ENCODE measurements at places on chromosomes 6 and 20.

DNA sequence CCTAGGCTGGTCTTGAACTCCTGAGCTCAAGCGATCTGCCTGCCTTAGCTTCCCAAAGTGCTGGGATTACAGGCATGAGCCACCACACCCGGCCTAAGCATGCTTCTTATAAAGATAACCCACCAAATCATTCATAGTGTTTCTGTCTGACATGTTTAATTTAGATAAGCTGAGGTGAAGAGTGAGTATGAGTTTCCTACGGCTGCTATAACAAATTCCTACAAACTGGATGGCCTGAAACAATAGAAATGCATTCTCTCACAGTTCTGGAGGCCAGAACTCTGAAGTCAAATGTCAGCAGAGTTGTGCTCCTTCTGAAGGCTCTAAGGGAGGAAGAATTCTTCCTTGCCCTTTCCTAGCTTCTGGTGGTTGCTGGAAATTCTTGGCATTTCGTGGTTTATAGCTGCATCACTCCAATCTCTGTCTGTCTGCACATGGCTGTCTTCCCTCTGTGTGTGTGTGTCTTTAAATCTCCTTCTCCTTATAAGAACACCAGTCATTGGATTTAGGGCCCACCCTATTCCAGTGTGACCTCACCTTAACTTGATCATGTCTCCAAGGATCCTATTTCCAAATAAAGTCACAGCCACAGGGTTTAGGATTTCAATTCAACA, 29.9 kb downstream of the MAPK13 start:
- DNase-seq, result no peak

GRCh38 chr20:53826597-53827291, 233.1 kb upstream of the ZNF217 start:
- DNase-seq, result no peak

GRCh38 chr20:20083807-20084206, 31.5 kb downstream of the CFAP61 start:
- no peak for DNase-seq

DNA sequence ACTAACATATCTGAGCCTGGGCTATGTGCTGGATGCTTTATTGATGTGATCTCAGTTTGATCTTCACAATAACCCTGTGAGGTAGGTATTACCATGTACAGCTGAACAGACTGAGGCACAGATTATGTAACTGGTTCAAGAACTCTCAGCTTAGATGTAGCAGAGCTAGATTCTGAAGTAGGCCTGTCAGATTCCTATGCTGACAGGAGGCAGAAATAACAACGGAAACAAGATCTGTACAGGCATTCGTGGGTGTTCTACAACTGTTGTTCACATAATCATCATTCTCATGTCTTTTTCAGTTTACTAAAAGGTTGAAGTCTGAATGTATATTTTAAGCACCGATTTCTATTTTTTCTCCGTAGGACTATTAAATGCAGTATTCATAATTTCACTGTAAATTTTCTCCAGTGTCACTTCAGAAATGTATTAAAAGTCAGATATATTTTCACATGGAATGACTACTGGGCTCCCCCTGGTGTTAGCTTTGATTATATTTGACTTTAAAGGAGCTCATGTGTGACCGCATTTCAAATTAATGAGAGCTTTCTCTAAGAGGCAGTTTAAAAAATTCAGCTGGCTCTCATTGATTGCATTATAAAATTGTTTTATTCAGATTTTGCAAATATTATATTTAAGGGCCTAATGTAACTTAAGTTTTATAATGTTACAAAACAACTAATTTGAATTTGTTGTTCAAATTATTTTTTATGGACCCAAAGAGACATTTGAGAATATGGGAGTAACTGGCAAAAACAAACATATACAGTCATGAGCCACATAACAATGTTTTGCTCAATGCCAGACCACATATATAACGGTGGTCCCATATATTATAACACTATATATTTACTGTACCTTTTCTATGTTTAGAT, 36.4 kb upstream of the SLC17A4 start:
- no peak for DNase-seq

DNA sequence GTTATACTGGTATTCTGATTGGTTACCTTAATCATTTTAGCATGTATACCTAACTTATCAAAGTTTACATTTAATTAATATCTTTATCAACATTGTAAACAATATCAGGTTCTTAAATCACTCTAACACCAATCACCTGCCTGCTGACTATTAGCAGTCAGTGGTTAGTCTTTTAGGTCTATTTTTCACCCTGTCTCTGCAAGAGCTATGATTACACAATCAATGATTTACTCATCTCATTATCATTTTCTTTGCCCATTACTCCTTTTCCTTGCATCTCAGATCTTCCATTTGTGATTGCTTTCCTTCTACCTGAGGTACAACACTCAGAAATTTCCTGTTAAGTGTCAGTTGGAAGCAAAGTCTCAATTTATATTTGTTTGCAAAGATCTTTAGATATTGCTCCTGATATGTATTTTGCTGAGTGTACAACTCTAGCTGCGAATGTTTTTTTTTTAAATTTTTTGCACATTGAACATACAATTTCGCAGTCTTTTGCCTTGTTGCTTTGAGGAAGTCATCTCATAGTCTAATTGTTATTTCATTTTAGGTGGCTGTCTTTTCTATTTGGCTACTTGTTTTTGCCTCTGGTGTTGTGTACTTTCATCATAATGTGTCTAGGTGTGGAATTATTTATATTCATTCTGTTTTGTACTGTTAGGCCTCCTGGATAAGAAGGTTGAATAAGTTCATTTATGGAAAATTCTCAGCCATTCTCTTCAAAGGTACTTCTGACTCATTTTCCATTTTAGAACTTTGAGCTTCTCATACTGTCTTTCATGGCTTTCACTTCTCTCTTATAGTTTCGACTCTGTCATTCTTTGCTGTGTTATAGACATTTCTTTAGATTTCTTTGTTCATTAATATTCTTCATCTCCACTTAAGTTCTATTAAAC, 104.9 kb upstream of the CEP162 start:
- no peak for DNase-seq

DNA sequence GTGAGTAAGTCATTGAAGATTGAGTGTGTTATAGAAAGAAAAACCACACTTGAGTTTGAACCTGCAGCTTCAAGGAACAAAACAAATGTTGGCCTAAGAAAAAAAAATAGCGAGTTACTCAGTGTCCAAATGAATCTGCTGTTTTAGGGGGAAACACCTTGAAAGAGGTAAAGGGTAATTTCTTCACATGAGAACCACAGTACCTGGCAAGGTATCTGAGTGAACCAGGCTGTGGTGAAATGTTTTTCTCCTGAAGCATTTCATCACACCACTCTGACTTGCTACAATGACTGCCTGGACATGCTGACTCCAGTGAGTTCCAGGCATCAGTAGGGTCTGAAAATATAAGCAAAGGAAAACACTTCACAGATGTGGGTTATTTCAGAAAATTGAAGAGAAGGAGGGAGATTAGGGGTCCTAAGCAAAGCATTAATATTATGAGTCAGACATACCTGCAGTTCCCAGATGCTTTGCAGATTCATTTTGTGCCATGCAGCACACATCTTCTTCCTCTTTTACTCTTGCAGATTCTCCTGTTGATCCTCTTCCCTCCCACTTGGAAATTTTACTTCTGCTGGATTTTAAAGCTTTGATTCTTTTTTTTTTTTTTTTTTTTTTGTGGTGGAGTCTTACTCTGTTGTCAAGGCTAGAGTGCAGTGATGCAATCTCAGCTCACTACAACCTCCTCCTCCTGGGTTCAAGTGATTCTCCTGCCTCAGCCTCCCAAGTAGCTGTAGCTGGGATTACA, 206.2 kb upstream of the SGK1 start:
- no peak for DNase-seq

DNA sequence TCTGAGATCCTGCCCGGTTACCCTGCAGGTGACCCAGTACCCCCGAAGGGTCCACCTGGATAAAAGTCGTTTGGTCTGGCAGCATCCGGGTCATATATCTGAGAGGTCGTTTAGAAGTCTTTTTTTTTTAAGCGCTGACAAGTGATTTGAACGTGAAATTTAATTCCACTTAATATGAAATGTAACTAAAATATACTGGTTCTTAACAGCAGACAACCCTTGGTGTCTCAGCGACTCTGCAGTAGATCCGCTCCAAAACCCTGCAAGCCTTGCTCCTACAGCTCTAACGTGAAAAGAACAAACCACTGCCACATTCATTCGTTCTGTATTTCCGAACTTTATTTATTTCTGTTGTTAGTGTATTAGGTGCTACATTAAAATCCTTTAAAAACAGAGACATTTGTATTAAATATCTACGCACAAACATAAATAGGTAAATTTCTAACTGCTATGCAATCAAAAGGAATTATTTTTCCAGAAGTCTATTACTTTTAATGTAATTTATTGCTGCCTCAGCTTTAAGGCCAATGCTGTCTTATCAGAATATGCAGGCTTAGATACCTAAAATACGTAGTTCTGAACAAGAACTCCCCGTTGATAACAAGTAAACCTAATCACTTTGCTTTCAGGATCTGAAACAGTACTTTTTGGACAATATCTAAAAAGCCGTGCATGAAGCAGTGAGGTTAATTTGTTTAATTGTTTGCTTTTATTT, 33.5 kb upstream of the TCF21 start:
- no peak for DNase-seq

- DNase-seq, result no peak
Observed at GRCh38 chr6:164417537-164418261, 891.7 kb downstream of the C6orf118 start.

DNA sequence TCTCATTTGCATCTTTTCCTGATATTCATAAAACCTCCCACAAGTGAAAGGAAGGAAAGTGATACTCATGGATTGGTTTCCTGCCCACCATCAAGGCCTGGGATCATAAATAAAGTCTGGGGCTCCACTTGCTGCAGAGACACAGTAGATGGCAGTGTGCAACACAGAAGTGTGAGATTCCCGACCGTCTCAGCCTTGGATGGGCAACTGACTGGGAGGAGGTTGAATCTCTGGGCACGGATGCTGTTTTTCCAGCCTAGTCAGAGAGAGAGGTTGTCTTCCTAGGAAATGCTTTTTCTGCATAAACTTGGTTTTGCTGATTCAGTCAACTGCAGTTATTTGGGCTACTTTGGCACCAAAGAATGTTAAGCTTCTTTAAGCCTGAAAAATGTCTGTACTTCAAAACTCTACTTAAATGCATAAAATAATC, 9.9 kb upstream of the RFPL4B start:
- DNase-seq, result no peak

DNA sequence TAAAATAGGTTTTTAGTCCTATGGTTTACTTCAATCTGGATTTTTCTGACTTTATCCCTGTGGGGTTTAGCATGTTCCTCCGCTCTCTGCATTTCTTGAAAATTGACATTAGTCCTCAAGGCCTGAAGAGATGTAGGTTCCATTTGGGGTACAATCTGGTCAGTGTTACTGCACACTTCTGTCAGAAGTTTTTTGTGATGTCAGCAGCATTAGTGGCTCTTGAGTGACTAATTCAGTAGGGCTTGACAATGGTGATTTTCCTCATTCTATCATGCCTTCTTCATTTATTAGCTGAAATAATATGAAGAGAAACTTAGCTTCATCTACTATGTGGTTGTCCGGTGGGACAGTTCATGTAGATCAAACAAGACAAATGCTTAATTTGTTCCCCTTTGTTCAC, 114.6 kb downstream of the PDE10A start:
- no peak for DNase-seq

DNA sequence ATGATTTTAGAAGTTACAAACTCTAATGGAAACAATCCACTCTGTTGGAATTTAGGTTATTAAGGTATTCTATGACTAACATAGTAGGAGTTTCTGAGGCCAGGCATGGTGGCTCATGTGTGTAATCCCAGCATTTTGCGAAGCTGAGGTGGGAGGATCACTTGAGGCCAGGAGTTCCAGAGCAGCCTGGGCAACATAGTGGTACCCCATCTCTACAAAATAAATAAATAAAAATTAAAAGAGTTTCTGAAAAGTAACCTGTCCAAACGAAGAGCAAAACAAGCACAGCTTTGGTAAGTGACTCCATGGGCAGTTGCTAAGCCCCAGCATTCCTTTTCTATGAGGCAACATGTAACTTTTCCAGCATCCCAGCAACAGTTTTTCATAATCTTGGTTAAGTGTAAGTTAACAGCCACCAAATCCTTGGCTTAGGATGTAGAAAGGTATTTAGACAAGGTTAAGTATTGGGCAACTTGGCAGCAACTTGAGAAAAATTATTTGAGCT, 86.3 kb downstream of the SOX4 start:
- no peak for DNase-seq

GRCh38 chr6:145491126-145491525, 244.2 kb downstream of the EPM2A start:
- no peak for DNase-seq

- no peak for DNase-seq
Observed at GRCh38 chr20:36298061-36298460, 8.1 kb upstream of the DLGAP4 start.

DNA sequence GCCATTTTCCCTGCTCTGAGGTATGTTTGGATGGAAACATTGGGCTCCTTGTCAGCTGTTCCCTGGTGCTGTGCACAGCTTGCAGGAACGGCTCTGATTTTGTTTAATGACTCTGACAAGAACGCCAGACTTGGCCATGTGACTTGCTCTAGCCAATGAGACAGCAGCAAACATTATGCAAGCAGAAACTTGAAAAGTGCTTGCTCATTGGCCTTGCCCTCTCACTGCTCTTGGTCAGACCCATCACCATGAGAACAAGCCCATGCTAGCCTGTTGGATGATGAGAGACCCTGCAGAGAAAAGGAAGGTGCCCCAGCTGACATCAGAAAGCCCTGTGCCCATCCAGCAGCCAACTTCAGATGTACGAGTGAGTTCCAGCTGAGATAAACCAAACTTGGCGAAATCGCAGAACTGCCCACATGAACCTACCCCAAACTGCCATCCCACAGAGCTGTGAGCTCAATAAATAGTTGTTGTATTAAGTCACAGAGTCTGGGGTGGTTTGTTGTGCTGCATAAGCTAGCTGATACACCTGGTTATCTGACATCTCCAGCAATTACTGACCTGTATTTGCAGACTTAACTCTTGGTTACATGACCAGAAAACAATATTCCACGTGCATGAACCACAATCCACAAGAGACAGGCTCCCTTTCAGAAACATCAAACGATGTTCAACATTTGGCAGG, 96.9 kb downstream of the JPH2 start:
- no peak for DNase-seq

DNA sequence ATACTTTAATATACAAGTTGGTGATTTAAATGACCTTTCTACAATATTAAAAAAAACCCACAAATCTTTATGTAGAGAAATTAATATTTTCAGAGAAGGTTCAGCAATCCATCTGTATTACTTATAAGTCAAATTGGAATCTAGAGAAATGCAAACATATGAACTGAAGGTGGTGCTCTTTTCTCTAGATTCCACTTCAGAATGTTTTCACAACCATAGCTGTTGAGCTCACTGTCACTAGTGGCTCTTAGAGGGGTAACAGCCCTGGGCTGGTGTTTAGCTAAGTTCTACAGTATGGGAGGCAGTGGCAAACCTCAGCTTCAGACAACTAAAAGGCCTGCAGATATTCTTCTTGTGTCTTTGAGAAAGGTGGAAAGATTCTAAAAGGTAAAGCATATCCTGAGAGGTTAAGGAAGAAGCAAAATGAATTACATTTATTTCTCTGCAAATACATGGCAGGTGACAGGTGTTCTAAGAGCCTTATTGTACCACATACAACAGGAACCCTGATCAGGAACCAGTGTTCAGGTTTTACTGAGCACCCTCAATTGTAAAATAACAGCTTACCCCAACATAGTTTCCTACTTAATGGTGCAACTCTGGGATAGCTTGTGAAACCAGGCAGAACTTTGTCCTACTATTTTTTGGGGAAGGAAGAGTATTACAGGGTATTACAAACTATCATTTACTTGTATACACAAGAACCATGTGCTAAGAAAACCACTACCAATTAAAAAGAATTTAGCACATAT, 56.6 kb upstream of the SAMHD1 start:
- no peak for DNase-seq

- DNase-seq, result no peak
Observed at GRCh38 chr6:160327981-160328380, 20.2 kb upstream of the SLC22A3 start.

GRCh38 chr6:63094947-63095346, 116.3 kb upstream of the FKBP1C start:
- DNase-seq, result no peak

Data from stimulated activated CD4-positive, alpha-beta T cell treated with anti-CD3 and anti-CD28 coated beads, Interleukin-1b, Interleukin-23, amount 100 ng/mL, for 1 hour (primary cell).